ENCODE measurements at places on chromosomes 16 and 17. TPM values are rescaled to one million over a fixed set of nuclear protein-coding genes. Genes with fewer than 3 reads are reported as not detected.

The HBA1 gene
- total RNA-seq, result not detected

The KRT20 gene
- not detected for total RNA-seq

The ATP2A1 gene
- 2.7 TPM for total RNA-seq

The KCTD5 gene
- total RNA-seq, result 24.5 TPM

The ZNF267 gene
- 15.3 TPM for total RNA-seq

The C16orf86 gene
- total RNA-seq, result 2.5 TPM

The TMEM107 gene
- 24.6 TPM for total RNA-seq

The IRX5 gene
- 1.2 TPM for total RNA-seq

The FAM117A gene
- 19.1 TPM for total RNA-seq

The MLKL gene
- total RNA-seq, result 1.1 TPM

The ABCC3 gene
- 2.3 TPM for total RNA-seq

The NECAB2 gene
- total RNA-seq, result 4.6 TPM

The C17orf50 gene
- total RNA-seq, result not detected

DNA sequence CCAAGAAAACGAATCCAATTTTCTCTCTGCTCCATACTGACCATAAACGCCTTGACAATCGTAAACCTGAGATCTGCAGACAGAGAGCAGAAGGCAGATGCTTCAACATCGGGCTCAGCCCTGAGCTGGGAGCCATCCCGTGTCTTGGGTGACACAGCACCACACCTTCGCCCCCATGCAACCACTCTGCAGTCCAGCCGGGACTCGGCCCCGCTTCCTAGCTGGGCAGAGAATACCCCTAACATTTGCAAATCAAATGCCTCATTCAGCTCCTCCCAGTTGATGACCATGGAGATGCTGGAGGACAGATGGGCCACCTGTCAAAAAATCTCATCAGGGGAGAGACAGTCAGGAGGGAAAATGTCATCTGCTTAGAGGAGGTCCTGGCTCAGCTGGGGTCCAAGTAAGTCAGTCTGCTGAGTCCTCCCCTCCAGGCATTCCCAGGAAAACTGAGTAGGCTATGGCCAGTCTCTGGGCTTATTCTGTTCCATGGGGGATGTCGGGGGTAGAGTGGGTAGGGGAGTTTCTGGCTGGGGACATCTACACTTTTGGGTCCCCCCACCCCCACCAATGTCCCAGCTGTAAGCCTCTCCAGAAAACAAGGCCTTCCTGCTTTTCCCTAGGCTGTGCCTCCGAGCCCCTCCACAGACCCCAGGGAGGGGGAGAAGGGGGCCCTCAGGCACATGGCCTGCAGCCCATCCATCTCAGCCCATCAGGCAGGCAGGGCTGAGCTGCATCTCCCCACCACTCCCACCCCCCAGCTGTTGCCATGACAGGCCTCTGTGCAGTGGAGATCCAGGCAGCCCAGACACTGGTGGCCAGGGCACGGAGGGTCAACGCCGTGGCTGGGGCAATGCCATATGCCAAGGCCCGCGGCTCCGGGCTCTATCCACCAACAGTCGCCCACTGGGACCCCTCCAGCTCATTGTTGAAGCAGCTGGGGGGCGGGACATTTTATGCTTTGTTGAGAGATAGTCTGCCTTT, 158.6 kb downstream of the AXIN2 start:
- no peak for DNase-seq
- H3K36me3 ChIP-seq, result no peaks in the 10 kb centered on the region
- no peak overlapping the region for H3K4me3 ChIP-seq
- H3K27ac ChIP-seq, result no peak overlapping the region
- no peaks in the 10 kb centered on the region for H3K27me3 ChIP-seq
- H3K4me1 ChIP-seq, result peaks cover 8% of the 10 kb centered on the region

- no peak for DNase-seq
- peak overlapping the region; percentile 17 for H3K27ac ChIP-seq
- H3K4me3 ChIP-seq, result no peak overlapping the region
- peaks cover 7% of the 10 kb centered on the region for H3K4me1 ChIP-seq
- peaks cover 4% of the 10 kb centered on the region for H3K27me3 ChIP-seq
- H3K36me3 ChIP-seq, result no peaks in the 10 kb centered on the region
Measured at GRCh38 chr17:81302861-81303333, 7.8 kb upstream of the SLC38A10 start.

DNA sequence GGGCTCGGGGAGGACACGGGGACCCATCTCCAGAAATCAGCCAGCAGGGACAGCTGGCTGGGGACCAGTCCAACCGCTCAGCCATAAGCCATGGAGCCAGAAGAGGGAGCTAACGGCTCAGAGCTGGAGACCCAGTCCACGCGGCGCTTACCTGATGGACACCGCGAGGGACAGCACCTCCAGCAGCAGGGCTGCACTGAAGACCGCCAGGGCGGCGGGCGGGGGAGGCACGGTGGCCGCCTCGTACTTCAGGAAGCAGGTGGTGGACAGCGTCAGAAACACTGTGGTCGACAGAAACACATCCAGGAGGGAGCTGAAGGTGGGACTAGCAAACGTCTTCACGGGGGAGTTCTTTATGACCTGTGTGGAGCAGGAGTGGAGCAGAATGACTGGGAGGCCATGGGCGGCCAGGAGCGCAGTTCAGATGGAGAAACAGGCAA, 102.6 kb upstream of the CREBBP start:
- peak; percentile 73 for DNase-seq
- H3K4me3 ChIP-seq, result no peak overlapping the region
- H3K27me3 ChIP-seq, result peaks cover 15% of the 10 kb centered on the region
- peaks cover 5% of the 10 kb centered on the region for H3K4me1 ChIP-seq

GRCh38 chr17:38926293-38927070, 1.1 kb downstream of the LASP1NB start:
- no peak overlapping the region for H3K4me3 ChIP-seq
- peaks cover 11% of the 10 kb centered on the region for H3K4me1 ChIP-seq
- no peak for DNase-seq

- H3K4me3 ChIP-seq, result no peak overlapping the region
- DNase-seq, result no peak
- peak overlapping the region; percentile 90 for H3K27ac ChIP-seq
- H3K4me1 ChIP-seq, result peaks cover 1% of the 10 kb centered on the region
- H3K27me3 ChIP-seq, result no peaks in the 10 kb centered on the region
Measured at GRCh38 chr17:75652934-75653549, 13.9 kb downstream of the RECQL5 start.

DNA sequence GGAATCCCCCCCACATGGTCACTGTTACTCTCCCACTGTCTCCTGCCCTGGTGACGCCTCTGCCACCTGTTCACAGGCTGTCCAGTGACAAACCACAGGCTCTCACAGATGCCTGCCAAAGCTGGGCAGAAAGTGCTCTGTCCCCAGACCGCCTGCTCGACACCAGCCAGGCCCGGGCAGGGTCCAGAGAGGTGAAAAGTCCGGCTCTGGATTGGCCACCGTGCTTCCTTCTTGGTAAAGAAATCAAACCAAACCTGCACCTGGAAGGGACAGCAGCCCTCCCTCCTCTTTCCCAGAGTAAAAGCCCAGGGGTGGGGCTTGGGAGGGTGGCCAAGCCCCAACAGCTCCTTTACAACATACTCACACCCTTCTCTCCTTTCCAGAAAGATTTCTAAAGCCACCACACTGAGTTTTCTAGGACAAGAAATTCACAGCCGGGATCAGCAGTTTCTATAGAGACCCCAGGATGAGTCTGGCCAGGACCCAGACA, 6.2 kb downstream of the PCGF2 start:
- no peaks in the 10 kb centered on the region for H3K27me3 ChIP-seq
- H3K4me3 ChIP-seq, result no peak overlapping the region
- peaks cover 42% of the 10 kb centered on the region for H3K4me1 ChIP-seq
- peak overlapping the region; percentile 62 for H3K27ac ChIP-seq
- peaks cover 5% of the 10 kb centered on the region for H3K36me3 ChIP-seq

GRCh38 chr17:49578414-49578813, 2.7 kb downstream of the NXPH3 start:
- H3K27ac ChIP-seq, result no peak overlapping the region
- peaks cover 45% of the 10 kb centered on the region for H3K27me3 ChIP-seq
- H3K4me3 ChIP-seq, result no peak overlapping the region

- H3K36me3 ChIP-seq, result no peaks in the 10 kb centered on the region
- peaks cover 58% of the 10 kb centered on the region for H3K27me3 ChIP-seq
- H3K4me3 ChIP-seq, result no peak overlapping the region
- peaks cover 18% of the 10 kb centered on the region for H3K4me1 ChIP-seq
- no peak overlapping the region for H3K27ac ChIP-seq
Measured at GRCh38 chr16:12898551-12898950, 2.8 kb upstream of the SHISA9 start.

- no peak overlapping the region for H3K4me3 ChIP-seq
- H3K36me3 ChIP-seq, result no peaks in the 10 kb centered on the region
- peaks cover 3% of the 10 kb centered on the region for H3K4me1 ChIP-seq
- H3K27me3 ChIP-seq, result peaks cover 20% of the 10 kb centered on the region
- DNase-seq, result no peak
Measured at GRCh38 chr16:80150978-80151721, 389.6 kb upstream of the DYNLRB2 start.

- H3K4me1 ChIP-seq, result no peaks in the 10 kb centered on the region
- peaks cover 7% of the 10 kb centered on the region for H3K27me3 ChIP-seq
- no peak overlapping the region for H3K27ac ChIP-seq
Measured at GRCh38 chr17:14289162-14289561, 11.7 kb upstream of the HS3ST3B1 start.

DNA sequence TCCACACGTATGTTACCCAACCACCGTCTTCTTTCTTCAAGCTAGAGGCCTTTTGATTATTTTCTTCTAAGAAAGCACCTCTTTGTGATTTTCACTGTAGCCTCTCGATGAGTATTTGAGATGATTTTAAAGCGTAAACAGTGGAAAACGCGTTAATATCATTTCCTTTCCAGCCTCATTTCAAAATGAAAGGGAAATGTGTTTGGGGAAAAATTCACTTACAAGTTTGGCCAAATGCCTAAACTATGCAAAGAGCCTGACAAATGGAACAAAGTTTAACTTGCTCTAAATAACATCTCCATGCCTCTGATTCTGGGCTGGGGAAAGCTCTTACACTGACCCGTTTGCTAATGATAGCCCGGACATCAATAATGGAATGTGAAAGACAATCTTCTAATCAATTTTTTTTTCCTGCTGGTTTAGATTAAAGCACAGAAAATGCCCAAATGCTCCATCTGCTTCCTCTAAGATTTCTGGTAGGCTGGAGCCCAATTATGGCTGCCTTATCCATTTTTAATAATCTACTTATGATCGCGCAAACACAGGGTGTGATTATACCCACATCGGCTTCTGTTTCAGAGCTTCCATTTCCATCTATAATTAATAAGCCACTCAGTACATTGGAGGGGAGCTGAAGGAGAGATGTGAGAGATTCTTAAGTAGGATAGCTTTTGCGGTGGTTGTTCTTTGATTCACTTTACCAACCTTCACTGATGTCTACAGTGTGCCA, 43.5 kb downstream of the HS3ST2 start:
- no peak for DNase-seq
- H3K27me3 ChIP-seq, result peaks cover 6% of the 10 kb centered on the region
- H3K4me1 ChIP-seq, result no peaks in the 10 kb centered on the region

DNA sequence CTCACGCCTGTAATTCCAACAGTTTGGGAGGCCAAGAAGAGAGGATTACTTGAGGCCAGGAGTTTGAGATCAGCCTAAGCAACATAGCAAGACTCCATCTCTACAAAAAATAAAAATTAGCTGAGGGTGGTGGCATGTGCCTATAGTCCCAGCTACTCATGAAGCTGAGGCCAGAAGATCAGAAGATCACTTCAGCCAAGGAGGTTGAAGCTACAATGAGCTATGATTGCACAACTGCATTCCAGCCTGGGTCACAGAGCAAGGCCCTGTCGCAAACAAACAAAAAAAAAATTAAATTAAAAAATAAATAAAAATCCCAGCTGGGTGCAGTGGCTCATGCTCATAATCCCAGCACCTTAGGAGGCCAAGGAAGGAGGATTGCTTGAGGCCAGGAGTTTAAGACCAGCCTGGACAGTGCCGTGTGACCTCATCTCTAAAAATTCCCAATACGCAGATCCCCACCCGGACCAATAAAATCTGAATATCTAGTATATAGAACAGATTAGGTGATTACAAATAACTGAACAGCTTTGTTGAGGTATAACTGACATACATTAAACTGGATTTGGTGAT, 18.2 kb upstream of the ATF7IP2 start:
- peaks cover 5% of the 10 kb centered on the region for H3K4me1 ChIP-seq
- no peaks in the 10 kb centered on the region for H3K27me3 ChIP-seq
- H3K4me3 ChIP-seq, result no peak overlapping the region
- DNase-seq, result no peak
- no peak overlapping the region for H3K27ac ChIP-seq
- H3K36me3 ChIP-seq, result peaks cover 2% of the 10 kb centered on the region

DNA sequence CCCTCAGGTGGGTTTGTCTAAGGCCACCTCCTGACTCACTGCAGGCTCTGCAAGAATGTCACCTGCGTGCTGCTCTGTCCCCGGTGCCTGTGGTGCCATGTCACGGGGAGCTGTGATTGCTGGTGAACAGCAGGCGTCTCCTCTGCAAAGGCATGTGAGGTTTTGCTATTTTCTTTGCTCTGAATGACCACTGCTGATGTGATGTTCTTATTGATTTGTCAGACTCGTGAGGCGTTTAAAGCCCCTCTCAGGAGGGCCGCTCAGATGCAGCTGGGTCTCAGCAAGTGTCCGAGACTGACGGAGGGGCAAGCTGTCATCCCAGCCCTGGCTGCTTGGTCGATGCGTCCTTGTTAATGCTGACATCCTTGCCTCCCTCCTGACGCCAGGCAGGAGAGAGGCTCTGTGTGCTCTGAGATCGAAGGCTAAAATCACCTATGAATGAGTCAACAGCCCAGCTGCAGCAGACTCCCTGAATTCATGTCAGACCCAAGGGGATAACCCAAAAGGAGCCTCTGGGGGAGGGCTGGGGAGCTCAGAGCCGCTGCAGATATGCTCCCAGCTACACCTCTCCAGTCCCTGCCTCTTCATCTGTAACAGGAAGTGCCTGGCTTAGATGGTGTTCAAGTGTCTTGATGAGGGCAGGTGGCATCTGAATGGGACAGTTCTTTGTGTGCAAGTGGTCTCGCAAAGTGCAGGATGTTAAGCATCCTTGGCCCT, 11.8 kb upstream of the PEMT start:
- H3K36me3 ChIP-seq, result no peaks in the 10 kb centered on the region
- peaks cover 47% of the 10 kb centered on the region for H3K4me1 ChIP-seq
- no peak for DNase-seq
- no peak overlapping the region for H3K4me3 ChIP-seq
- peak overlapping the region; percentile 82 for H3K27ac ChIP-seq

- DNase-seq, result no peak
- peaks cover 14% of the 10 kb centered on the region for H3K4me1 ChIP-seq
- peak overlapping the region; percentile 99 for H3K27ac ChIP-seq
- H3K27me3 ChIP-seq, result no peaks in the 10 kb centered on the region
Measured at GRCh38 chr17:60678118-60678444, 430 bp downstream of the BCAS3 start.

- DNase-seq, result no peak
- H3K36me3 ChIP-seq, result peaks cover 14% of the 10 kb centered on the region
- H3K4me3 ChIP-seq, result peak overlapping the region; percentile 75
- peak overlapping the region; percentile 53 for H3K27ac ChIP-seq
Measured at GRCh38 chr16:57999366-57999970, 1.0 kb downstream of the ZNF319 start.

- no peaks in the 10 kb centered on the region for H3K27me3 ChIP-seq
- no peaks in the 10 kb centered on the region for H3K4me1 ChIP-seq
- H3K27ac ChIP-seq, result peak overlapping the region; percentile 35
- no peak for DNase-seq
Measured at GRCh38 chr17:38761612-38762011, 9.1 kb downstream of the PSMB3 start.

- peaks cover 2% of the 10 kb centered on the region for H3K36me3 ChIP-seq
- DNase-seq, result no peak
- no peaks in the 10 kb centered on the region for H3K27me3 ChIP-seq
- no peak overlapping the region for H3K4me3 ChIP-seq
Measured at GRCh38 chr16:10799736-10800135, 18.9 kb downstream of the TVP23A start.

- no peak overlapping the region for H3K27ac ChIP-seq
- peaks cover 5% of the 10 kb centered on the region for H3K27me3 ChIP-seq
- H3K4me3 ChIP-seq, result no peak overlapping the region
Measured at GRCh38 chr17:51487947-51488346, 227.6 kb downstream of the UTP18 start.
